Fibroblast of lung (primary cell): ENCODE measurements at places on chromosomes 13 and 19.

DNA sequence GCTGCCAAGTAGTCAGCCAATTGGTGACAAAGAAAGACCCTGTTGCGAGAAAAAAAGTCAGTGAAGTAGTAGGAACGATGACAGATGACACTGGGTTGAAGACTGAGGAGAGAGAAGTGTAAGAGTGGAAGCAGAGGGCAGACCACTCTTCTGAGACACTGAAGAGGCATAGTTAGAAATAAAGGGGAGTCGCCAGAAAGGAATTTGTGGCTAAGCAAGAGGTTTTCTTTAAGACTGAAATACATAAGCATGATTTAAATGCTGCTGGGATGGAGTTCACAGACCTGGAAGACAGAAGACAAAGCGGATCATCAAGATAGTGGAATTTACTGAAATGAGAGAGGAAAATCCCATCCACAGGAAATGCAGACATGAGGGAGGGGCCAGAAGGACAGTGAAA lies 56.2 kb upstream of the USPL1 start:
- peak; percentile 51 for DNase-seq

DNA sequence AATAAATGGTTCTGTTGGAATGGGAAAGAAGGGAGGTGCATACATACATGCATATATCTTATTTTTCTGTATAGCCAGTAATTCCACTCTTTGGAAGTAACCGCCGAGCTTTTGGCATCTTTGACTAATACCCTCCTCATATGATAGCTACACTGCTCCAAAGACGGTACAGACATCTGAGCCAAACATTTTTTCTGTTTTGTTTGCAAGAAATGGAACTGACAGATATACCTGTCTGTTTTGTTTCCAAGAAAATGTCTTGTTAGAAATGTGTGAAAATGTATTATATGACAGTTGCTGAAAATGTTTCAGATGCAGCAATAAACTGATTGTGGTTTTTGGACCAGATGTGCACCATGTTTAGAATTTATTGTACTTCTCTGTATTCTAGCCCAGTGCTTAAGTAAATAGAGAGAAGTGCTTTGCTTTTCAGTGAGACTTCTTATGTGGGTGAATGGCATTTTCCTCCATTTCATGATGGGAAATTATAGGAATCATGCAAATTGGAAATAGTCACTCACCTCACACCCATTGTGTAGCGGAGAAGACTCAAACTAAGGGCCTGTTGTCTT lies 396.9 kb downstream of the KCNRG start:
- DNase-seq: peak; percentile 50

- DNase-seq: no peak
Measured at GRCh38 chr13:43240278-43240677, 216.9 kb downstream of the DNAJC15 start.

GRCh38 chr19:10037367-10037766 lies 24.1 kb downstream of the RDH8 start:
- no peak for DNase-seq

GRCh38 chr19:16698914-16699313 lies 20.7 kb upstream of the NWD1 start:
- DNase-seq: no peak

DNA sequence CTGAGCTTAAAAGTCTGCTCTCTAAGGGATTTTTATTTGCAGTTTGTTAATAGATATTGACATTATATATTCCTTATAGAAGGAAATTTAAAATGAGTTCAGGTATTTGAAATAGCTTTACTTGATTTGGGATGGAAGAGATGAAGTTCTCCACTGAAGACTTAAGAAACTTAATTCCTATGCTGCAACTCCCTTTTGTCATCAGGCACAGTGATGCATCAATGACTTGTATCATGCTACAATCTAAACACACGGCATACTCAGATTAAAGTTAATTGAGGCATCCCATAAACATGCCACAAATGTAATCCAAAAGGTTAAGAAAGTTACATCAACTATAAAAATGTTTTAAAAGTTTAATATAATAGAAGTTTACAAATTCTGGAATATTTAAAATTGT lies 109.0 kb downstream of the STARD13 start:
- peak; percentile 42 for DNase-seq

DNA sequence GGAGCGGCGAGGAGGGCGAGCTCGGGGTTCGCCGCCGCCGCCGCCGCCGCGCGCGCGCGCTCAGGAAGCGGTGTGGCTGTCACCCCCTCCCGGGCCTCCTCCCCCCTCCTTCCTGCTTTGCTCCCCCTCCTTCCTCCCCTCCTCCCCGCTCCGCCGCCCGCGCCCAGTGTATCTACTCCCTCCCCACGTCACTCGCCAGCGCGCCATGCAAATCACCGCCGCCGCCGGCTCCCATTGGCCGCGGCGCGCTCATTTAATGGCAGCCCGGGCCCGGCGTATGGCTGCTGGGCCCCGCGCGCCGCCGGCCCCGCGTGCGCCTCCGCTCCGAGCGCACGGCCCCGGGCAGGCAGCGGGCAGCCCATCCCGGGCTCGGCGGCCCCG lies 335 bp upstream of the SOX1 start:
- peak; percentile 49 for DNase-seq

DNA sequence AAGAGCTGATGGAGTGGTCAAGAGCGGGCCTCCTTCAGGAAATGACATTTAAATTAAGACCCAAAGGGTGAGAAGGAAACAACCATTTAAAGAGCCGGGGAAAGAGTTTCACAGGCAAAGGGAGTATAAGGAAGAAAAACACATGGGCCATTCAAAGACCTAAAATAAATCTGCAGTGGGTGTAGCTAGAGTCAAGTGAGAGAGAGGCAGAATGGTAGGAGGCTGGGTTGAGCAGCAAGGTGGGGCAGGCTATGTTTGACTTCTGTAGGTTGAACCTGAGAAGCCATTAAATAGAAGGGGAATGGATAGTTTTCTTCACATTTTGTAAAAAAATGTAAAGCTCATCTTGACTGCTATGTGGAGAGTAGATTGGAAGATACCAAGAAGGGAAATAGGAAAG lies 183.8 kb downstream of the LACC1 start:
- DNase-seq: no peak

GRCh38 chr13:31909864-31910551 lies 121.6 kb upstream of the FRY start:
- peak; percentile 41 for DNase-seq

- no peak for DNase-seq
Measured at GRCh38 chr13:51363625-51364024, 24.1 kb downstream of the SERPINE3 start.

DNA sequence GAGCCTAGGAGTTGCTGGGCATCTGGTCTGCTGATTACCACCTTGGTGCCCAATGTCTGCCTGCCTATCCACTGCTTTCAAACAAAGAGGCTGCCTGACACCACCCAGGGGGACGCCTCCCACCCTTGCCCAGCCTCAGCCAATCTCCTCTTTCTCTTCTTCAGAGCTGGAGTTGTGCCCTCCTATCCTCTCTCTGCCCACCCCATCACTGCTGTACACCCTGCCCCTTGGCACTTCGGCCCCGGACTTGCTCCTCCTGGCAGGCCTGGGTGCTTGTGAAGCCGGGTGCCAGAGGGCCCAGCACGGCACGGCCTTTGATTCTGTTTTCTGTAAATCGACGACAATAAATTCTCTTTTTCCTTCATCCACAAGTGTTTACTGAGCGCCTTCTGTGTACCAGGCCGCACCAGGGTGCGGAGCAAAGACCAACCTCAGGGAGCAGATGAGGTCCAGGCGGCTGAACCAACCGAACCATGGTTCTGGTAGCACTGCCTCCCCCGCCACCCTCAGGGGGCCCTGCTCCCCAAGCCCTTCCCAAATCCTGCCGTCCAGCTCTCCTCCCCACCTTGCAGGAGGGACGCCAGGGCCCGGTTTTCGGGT lies 5.0 kb downstream of the RNF225 start:
- no peak for DNase-seq

DNA sequence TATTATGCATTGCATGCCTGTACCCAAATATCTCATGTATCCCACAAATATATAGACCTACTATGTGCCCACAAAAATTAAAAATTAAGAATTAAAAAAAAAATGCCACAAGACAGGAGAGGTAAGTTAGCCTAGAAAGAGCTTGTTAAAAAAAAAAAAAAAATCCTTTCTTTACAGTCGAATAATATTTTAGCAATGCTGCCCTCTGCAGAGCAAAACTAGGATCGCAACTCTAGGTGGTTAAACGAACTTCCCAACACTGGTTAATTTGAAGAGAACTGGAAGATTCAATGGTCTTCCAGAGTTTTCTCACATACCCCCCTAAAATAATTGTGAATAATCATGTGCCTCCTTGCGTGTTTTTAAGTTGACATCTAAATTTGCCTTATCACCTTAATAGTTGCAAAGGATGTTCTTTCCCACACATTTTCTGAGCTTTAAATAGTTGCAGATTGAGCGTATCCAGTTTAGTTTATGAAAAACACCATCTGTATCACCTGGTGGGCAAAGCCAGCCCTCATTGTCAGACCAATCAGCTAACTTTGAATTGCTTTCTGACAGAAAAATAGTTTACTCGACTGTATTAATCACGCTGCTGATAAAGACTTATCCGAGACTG lies 47.4 kb upstream of the RCBTB2 start:
- DNase-seq: peak; percentile 71
